T-helper 17 cell (primary cell): ENCODE measurements at places on chromosomes 6 and 20. TPM values are rescaled to one million over a fixed set of nuclear protein-coding genes. Genes with fewer than 3 reads are reported as not detected.

DNA sequence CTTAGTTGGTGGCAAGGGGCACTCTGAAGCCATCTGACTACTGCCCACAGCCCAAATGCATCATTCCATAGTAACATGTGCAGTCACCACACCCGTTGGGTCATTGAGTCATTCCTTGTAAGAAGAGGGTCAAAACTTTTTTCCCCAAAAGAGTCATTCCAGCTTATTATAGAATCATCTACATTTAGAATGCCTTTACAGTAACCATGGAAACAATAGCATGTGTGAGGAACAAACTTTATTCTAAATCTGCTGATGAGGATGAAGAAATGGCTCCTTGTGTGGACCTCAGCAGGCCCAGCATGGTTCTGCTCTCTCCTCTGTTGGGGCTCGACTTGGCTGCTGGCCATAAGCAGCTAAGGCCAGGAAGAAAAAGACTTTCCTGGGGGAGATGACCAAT, 111.2 kb upstream of the PTPRT start:
- DNase-seq = no peak
- peaks cover 13% of the 10 kb centered on the region for H3K27me3 ChIP-seq
- no peak overlapping the region for H3K4me3 ChIP-seq
- no peaks in the 10 kb centered on the region for H3K4me1 ChIP-seq

The SUMO4 gene
- 11.4 TPM for total RNA-seq

The ANKEF1 gene
- total RNA-seq = 1.8 TPM

GRCh38 chr6:148943451-148943850, 196.6 kb downstream of the UST start:
- peaks cover 8% of the 10 kb centered on the region for H3K4me1 ChIP-seq
- DNase-seq = no peak
- no peak overlapping the region for H3K27ac ChIP-seq
- H3K27me3 ChIP-seq = no peaks in the 10 kb centered on the region
- H3K4me3 ChIP-seq = no peak overlapping the region

GRCh38 chr6:110859335-110859792, 15.2 kb upstream of the AMD1 start:
- no peak overlapping the region for H3K27ac ChIP-seq
- H3K27me3 ChIP-seq = no peaks in the 10 kb centered on the region
- peak overlapping the region; percentile 50 for H3K4me3 ChIP-seq
- H3K36me3 ChIP-seq = no peaks in the 10 kb centered on the region

DNA sequence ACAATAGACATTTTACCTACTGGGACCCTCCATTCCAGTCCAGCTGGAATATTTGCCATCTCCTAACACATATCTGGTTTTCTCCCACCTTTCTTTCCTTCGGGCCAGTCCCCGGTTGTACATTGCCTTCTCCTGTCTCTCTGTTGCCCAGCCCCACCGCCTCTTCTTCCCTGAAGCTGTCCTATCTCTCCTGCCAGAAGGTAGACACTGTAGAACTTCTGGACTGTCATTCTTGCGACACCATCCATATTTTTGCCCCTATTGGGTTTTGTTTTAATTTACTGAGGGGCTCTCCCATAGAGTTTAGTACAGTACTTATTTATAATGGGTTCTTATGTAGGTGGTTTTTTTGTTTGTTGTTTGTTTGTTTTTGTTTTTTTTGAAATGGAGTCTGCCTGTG, 4.9 kb downstream of the PTK7 start:
- peaks cover 46% of the 10 kb centered on the region for H3K27me3 ChIP-seq
- DNase-seq = no peak
- no peak overlapping the region for H3K27ac ChIP-seq
- no peak overlapping the region for H3K4me3 ChIP-seq

DNA sequence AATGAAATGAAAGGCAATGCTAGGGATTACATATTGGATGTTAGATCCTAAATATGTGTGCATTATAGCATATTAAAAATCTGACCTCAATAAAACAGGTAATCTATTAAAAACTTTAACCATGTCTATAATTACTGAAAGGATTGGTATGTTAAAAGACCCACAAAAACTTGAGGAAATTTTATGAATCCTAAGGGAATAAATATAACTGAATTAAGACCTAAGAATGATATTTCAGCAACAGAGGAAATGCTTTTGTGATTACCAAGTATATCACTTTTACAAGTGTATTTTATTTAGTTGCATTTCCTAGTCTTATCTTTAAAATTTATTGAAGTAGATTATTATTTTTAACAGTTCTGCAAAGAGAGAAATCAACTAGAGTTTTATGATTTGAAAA, 571.5 kb downstream of the HDGFL1 start:
- no peaks in the 10 kb centered on the region for H3K4me1 ChIP-seq
- DNase-seq = no peak
- no peaks in the 10 kb centered on the region for H3K36me3 ChIP-seq

The DSP gene
- 0.05 TPM for total RNA-seq

GRCh38 chr20:5171064-5171789, 44.4 kb downstream of the CDS2 start:
- H3K4me3 ChIP-seq = no peak overlapping the region
- H3K27ac ChIP-seq = peak overlapping the region; percentile 91
- peaks cover under 1% of the 10 kb centered on the region for H3K36me3 ChIP-seq

GRCh38 chr6:156423829-156424228, 353.3 kb upstream of the ARID1B start:
- H3K4me1 ChIP-seq = peaks cover 34% of the 10 kb centered on the region
- DNase-seq = peak; percentile 8
- no peaks in the 10 kb centered on the region for H3K27me3 ChIP-seq
- H3K4me3 ChIP-seq = peak overlapping the region; percentile 74

GRCh38 chr6:87196275-87196842, 41.0 kb downstream of the ZNF292 start:
- H3K27ac ChIP-seq = no peak overlapping the region
- no peaks in the 10 kb centered on the region for H3K27me3 ChIP-seq
- no peak overlapping the region for H3K4me3 ChIP-seq
- peaks cover 44% of the 10 kb centered on the region for H3K4me1 ChIP-seq

GRCh38 chr6:38739532-38739931, 24.4 kb downstream of the DNAH8 start:
- peaks cover 3% of the 10 kb centered on the region for H3K4me1 ChIP-seq
- no peaks in the 10 kb centered on the region for H3K36me3 ChIP-seq
- no peak overlapping the region for H3K27ac ChIP-seq
- DNase-seq = no peak
- H3K4me3 ChIP-seq = no peak overlapping the region
- peaks cover 57% of the 10 kb centered on the region for H3K27me3 ChIP-seq

GRCh38 chr20:63662813-63663189, 4.7 kb downstream of the RTEL1 start:
- no peak for DNase-seq
- H3K4me1 ChIP-seq = peaks cover 13% of the 10 kb centered on the region
- H3K27me3 ChIP-seq = no peaks in the 10 kb centered on the region
- H3K4me3 ChIP-seq = no peak overlapping the region

DNA sequence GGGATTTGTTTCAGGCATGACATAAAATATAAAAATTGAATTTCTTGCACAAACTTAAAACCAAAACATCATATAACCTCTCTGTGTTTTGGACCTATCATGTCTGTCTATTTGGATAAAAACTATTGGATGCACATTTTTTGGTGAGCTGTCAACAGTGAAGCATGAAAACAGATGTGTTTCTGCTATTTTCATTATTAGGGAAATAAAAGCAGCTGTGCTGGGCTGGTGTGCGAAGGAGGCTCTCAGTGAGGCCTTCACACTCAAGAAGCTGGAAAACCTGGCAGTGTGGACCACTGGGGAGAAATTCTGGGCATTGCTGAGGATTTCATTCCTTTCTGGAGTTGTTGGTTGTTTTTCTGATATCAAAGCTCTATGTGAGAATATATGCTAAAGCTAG, 395.3 kb downstream of the GJA1 start:
- H3K27ac ChIP-seq = no peak overlapping the region
- no peaks in the 10 kb centered on the region for H3K4me1 ChIP-seq
- no peak overlapping the region for H3K4me3 ChIP-seq
- no peaks in the 10 kb centered on the region for H3K36me3 ChIP-seq
- DNase-seq = no peak

DNA sequence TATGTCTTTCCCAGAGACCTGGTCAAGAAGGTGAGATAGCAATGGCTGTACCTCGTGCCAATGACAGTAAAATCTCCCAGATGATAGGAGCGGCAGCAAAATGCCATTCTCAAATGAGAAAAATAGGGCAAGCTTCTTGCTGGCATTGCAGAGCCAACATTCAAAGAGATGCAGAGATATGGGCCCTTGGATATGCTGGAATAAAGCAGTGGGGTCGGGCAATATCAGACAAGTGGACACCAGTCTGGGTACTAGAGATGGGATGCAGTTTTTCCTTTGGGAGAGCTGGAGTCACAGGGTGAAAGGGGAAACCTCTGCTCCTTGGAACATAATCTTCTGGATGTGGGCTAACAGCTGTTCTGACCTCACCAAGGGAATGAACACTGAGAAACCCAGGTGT, 29.0 kb downstream of the GSTA4 start:
- H3K36me3 ChIP-seq = no peaks in the 10 kb centered on the region
- no peak overlapping the region for H3K27ac ChIP-seq
- peaks cover 12% of the 10 kb centered on the region for H3K27me3 ChIP-seq
- DNase-seq = no peak
- no peaks in the 10 kb centered on the region for H3K4me1 ChIP-seq

GRCh38 chr20:58011947-58012610, 216.4 kb downstream of the ANKRD60 start:
- H3K27me3 ChIP-seq = peaks cover 40% of the 10 kb centered on the region
- H3K36me3 ChIP-seq = no peaks in the 10 kb centered on the region
- peaks cover 10% of the 10 kb centered on the region for H3K4me1 ChIP-seq
- DNase-seq = no peak

The TBXT gene
- not detected for total RNA-seq

DNA sequence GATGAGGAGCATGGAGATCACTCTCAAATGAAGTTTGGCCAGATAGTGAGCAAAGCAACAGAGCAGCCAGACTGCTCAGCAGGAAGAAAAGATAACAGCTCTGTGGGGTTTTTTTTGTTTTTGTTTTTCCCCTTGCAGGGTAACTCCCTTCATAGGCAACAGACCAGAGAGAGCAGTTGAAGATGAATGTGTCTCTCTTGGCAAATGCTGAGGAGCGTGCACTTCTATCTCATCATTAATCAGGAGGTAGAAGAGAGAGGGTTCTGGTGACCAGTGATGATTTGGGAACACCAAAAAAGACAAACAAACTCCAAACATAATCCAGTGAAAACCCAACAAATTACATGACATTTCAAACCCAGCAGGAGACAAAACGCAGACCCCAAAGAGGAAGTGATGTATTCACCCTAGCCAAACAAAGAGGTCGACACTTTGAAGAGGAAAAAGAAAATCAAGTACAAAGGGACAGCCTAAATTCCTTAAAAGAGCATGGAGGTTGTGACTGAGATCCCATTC, 66.2 kb upstream of the RREB1 start:
- peaks cover 3% of the 10 kb centered on the region for H3K4me1 ChIP-seq
- no peaks in the 10 kb centered on the region for H3K36me3 ChIP-seq
- H3K27ac ChIP-seq = no peak overlapping the region
- no peak overlapping the region for H3K4me3 ChIP-seq

DNA sequence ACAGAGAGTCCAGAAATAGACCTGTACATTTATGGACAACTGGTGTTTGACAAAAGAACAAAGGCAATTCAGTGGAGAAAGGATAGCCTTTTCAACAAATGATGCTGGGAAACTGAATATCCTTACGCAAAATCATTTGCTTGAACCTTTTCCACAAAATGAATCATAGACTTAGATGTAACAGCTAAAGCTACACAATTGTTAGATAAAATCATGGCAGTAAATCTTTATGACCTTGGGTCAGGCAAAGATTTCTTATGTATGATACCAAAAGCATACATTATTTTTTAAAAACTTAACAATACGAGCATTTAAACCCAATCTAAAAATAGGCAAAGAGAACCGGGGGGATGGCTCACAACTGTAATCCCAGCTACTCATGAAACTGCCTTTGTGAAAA, 73.5 kb upstream of the DST start:
- H3K36me3 ChIP-seq = no peaks in the 10 kb centered on the region
- no peak overlapping the region for H3K27ac ChIP-seq
- peaks cover 4% of the 10 kb centered on the region for H3K4me1 ChIP-seq
- no peak overlapping the region for H3K4me3 ChIP-seq

GRCh38 chr6:5469101-5469846, 208.0 kb downstream of the FARS2 start:
- H3K27me3 ChIP-seq = no peaks in the 10 kb centered on the region
- peaks cover 6% of the 10 kb centered on the region for H3K36me3 ChIP-seq
- H3K4me1 ChIP-seq = peaks cover 4% of the 10 kb centered on the region
- H3K27ac ChIP-seq = peak overlapping the region; percentile 32

- no peaks in the 10 kb centered on the region for H3K4me1 ChIP-seq
- DNase-seq = no peak
- no peak overlapping the region for H3K4me3 ChIP-seq
- peaks cover 23% of the 10 kb centered on the region for H3K27me3 ChIP-seq
These were observed 130.7 kb downstream of the LRFN2 start for GRCh38 chr6:40456390-40457013.

GRCh38 chr6:537114-537513, 119.8 kb downstream of the HUS1B start:
- no peak for DNase-seq
- H3K4me3 ChIP-seq = no peak overlapping the region
- H3K36me3 ChIP-seq = peaks cover 11% of the 10 kb centered on the region
- H3K27ac ChIP-seq = no peak overlapping the region

The SPATS1 gene
- total RNA-seq = not detected

The C20orf96 gene
- total RNA-seq = 2.7 TPM

DNA sequence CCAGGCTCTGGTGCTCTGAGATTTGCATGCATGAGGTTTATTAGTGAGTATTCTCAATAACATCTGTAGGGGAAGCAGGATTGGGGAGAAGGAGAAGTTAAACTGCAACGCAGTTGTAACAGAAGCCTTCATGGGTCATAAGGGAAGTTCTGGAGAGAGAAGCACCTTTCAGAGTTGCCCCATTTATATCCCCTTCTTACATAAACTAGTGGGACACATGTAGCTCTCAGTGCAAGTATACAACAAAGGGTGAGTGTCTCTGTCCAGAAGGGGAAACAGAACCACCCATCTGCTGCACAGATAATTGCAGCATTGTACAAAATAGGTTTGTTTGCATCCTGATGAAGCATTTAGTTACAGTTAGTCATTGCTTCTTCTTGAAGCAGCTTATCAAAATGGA, 4.3 kb upstream of the ADGB start:
- no peak overlapping the region for H3K27ac ChIP-seq
- no peak for DNase-seq
- peaks cover 6% of the 10 kb centered on the region for H3K4me1 ChIP-seq
- no peaks in the 10 kb centered on the region for H3K36me3 ChIP-seq
- peaks cover 18% of the 10 kb centered on the region for H3K27me3 ChIP-seq

The GRIK2 gene
- total RNA-seq = not detected

DNA sequence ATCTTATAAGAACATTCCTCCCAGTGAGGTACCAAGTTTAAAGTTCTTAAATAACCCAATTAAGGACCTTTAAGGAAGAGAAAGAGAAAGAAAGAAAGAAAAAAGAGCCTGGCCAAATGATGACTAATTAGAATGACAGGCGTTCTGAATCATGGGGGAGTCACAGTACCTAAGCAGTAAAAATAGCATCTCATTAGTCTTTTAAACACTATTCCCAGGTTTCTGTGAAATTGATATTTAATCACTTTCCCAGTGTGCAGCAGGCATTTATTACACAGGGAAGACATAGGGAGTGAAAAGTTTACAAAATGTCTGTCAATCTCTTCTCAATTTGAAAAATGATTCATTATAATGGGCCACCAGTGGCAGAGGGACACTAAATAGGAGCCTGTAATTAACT, 251.4 kb upstream of the MANEA start:
- no peak overlapping the region for H3K27ac ChIP-seq
- no peaks in the 10 kb centered on the region for H3K36me3 ChIP-seq
- no peaks in the 10 kb centered on the region for H3K4me1 ChIP-seq
- no peaks in the 10 kb centered on the region for H3K27me3 ChIP-seq
- no peak overlapping the region for H3K4me3 ChIP-seq

- no peaks in the 10 kb centered on the region for H3K27me3 ChIP-seq
- no peak overlapping the region for H3K4me3 ChIP-seq
- H3K4me1 ChIP-seq = no peaks in the 10 kb centered on the region
- no peak for DNase-seq
These were observed 365.2 kb downstream of the SYNE1 start for GRCh38 chr6:152271776-152272464.
